ENCODE measurements at places on chromosomes 5 and 9.

DNA sequence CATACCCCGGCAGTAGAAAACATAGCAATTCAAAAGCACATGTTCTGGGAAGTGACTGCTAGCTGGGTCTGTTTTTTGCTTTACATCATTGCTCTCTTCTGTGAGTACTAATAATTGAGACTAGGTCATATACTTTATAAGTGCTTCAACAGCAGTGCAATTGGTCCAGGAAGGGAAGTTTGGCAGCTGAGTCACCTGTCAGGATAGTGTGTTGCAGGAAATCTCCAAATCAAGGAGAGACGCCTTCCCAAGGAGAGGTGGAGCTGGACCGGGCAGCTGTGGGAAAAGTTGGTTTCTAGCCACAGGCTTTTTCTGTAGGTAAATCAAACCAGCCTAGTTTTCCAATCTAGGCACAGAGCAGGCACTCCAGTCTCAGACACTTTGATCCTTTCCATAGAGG, 330.1 kb downstream of the ENC1 start:
- DNase-seq = peak; percentile 49

DNA sequence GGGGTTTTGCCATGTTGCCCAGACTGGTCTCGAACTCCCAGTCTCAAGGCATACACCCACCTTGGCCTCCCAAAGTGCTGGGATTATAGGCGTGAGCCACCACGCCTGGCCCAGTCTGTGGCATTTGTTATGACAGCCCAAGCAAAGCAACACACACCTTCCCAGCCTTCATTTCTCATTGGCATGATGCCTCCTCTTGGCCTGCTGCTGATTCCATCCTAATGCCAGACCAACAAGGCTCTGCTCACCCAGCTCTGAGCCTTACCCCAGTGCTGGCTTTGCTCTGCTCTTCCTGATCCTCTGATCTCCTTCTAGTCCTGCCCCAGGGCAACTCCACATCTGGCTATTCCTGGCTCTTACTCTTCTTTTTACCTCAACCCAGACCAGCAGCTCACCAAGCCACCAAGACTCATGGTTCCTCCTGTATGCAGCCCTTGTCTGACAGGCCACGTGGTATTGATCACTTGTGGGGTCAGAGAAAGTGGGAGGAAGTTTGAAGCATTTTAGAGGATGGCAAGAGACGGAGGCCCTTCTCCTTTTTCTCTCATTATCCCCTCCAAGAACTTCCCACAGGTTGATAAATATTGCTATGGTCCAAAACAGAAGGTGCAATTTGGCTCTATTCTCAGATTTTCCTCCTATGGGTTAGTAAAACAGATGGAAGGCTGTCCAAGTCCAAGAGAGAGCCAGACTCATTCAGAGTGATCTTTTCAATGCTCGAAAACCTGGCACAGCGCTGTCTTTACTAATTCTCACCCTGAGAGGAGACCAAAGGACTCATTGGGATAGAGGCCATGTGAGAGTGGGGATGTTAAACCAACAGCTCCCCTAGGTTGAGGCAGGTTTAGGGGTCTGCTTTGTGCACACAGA, 958 bp downstream of the CD180 start:
- no peak for DNase-seq

DNA sequence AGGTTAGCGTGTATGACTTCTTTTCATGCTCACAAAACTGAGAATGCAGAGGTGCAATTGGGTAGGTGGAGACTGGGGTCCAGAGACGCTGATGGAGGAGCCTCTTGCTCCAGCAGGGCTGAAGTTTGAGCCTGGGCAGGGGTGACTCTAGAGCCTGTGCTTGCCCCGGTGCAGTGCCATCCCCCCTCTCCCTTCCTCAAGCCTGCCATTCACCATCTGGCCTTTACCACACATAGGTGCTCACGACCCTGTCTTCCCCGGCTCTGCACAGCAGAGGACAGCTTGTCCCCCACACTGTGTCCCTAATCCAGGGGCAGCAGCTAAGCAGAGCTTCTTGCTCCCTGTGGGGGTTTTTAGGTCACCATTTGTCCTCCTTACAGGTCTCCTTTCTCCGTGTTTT, 86.5 kb downstream of the DAP start:
- no peak for DNase-seq

- DNase-seq = no peak
Measured at GRCh38 chr5:11777096-11777495, 127.2 kb downstream of the CTNND2 start.

DNA sequence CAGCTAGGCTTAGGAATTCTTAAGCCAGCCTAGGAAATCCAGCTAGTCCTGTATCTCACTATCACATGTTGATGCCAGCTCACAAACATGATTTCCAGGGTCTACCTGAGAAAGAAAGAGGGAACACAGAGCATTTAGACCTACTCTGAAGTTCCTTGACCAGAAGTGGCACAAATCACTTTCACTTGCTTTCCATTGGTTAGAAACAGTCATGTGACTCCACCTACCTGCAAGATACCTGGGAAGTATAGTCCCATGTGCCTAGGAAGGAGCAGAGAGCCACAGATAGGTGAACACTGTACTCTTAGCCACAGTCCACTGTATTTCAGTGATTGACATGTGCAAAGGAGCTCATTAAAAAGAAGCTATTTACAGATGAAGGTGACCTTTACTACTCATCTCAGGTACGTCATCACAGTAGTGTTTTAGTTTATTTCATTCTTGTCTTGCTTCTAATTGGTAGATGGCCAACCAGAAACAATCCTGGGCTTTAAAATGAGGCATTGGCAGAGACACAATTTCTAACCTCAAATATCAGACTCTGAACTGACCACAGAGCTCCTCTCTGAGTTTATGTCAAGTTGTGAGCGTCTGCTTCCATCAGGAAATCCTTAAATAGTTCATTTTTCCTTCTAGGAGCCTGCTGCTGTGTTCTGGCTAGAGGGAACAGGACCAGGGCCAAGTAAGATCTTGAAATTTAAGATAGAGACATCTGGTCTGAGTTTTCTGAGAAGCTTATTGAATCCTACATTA, 340.7 kb downstream of the TLE4 start:
- peak; percentile 2 for DNase-seq

DNA sequence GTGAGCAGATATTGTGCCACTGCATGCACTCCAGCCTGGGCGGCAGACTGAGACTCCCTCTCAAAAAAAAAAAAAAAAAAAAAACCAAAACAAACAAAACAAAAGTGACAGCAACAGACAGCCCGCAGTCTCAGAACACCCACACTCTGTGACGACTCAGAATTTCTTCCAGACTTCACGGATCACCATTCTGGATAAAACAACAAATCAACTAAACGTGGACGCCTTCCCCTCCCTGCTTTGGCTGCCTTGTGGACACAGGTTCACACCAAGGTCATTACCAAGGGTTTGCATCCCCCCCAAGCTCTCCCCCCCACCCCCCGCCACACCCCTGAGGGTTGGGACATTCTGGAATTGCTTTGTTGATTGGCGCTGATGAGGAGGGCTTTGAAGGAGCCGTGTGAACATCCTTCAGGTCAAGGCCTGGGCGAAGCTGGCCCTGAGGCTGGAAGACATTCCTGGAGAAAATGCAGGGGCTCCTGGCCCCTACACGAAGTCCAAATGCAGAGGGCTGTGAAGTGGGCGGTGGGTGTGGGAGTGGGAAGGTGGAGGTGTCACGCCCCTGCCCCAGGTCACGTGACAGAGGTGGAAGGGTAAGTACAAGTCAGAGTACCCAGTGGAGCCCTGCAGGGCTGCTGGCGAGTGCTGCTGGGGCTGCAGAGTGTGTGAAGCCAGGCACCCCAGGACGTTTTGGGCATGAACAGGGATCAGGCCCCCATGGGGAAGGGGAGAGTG, 10.1 kb downstream of the LCN10 start:
- no peak for DNase-seq

- DNase-seq = no peak
Measured at GRCh38 chr5:174636094-174636493, 88.3 kb upstream of the MSX2 start.

DNA sequence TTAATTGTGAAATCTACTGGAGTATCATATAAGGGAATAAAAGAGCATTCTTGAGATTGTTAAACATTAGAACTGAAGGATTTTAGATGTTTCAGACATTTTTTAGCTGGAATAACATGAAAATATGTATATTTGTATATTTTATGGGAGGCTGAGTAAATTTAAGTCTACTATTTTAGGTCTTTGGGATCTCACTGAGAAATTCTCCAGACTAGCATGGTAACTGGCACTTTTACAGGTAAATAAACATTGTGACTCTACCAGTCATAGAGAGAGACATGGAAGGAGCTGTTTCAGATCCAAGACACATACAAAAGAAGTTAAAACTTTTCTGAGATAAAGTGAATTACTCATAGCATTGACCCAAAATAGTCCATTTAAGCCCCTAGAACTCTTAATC, 59.4 kb downstream of the NDUFAF2 start:
- DNase-seq = no peak

- no peak for DNase-seq
Measured at GRCh38 chr5:55227664-55228430, 732 bp upstream of the MCIDAS start.

GRCh38 chr9:89655056-89655989, 50.5 kb downstream of the GADD45G start:
- peak; percentile 37 for DNase-seq

GRCh38 chr5:150853561-150853960, 7.2 kb downstream of the IRGM start:
- DNase-seq = no peak

DNA sequence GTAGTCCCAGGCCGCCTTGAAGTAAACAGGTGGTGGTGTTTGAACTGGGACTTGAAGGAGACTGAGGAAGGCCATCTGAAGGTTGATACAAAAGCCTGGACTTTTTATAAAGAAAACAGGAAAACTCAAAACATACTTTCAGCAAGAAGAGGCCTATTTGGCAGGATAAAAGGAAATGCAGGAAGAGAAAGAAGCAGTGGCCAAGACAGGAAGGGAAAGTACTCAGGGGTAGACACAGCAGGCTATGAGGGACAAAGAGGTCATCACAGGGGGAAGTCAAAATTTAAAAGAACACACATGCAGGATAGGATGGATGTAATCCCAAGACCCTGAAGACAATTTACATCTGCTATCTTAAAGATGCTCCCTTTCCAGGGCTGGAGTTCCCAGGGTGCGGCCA, 13.0 kb downstream of the TLE1 start:
- no peak for DNase-seq

DNA sequence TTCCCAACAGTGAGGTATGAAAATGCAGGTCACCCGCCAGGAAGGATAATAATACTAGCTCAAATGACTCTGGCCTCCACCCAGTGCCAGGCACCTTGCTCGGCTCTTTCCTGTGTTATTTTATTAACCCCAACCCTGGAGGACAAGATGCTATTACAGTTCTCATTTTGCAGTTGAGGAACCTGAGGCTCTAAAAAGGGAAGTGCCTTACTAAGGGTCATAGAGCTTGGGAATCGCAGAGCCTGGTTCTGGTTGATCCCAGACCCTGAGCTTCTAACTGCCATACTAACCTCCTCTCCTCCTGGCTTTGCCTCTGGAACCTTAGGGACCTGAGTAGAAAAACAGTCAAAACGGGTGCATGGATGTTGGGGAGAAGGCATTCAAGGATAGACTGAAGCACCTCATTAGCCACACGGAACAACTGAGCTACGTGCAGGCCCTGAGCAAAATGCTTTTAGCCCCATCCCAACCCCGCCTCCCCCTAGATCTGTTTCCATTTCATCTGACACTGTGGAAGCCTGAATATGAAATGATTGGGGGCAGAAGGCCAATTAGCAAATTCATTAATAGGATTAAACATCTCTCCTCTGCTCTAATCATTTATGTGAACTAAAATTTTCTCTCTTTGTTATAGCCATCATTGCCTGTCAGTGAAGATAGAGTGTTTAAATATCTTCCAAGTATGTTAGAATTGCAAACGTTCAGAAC, 7.9 kb downstream of the KCNIP1 start:
- DNase-seq = no peak

DNA sequence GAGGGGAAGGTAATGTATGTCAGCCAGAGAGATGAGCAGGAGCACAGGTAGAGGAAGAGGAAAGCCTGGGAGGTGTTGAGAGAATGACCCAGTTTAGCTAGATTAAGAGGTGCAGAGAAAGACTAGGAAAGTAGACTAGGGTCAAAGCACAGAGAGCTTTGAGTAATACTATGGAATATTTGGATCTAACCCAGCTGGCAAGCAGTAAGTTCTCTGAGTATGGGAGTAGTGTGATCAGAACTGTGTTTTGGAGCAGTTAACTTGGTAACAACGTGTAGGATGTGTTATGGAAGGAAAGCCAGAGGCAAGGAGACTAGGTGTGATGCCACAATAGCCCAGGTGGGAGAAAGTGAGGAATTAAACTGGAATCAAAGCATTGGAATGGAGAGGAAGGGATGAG, 84.9 kb upstream of the PTGER4 start:
- DNase-seq = peak; percentile 71

DNA sequence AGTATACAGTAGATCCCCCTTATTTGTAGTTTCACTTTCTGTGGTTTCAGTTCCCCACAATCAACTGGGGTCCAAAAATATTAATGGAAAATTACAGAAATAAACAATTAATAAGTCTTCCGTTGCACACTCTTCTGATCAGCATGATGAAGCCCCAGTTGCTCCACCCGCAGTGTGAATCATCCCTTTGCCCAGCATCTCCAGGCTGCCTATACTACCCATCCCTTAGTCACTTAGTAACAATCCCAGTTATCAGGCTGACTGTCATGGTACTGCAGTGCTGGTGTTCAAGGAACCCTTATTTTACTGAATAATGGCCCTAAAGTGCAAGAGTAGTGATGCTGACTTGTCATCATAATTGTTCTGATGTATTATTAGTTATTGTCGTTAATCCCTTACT, 28.9 kb downstream of the SHC3 start:
- peak; percentile 82 for DNase-seq

DNA sequence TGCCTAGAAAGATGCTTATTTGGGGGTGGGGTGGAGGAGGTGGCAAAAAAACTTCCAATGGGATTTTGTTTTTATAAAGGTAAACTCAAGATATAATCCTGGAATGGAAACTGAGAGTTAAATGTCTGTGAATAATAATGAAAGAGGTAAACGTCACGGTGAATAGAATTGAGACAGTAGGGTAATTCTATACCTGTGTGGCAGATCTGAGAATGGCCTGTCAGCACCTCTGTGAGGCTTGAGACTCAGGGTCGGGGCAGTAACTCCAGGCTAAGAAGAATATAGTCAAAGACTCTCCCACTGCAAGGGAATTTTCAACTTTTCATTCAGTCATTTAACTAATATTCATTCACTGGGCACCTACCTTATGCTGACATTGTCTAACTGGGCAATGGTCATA, 581.2 kb upstream of the ZNF608 start:
- no peak for DNase-seq

DNA sequence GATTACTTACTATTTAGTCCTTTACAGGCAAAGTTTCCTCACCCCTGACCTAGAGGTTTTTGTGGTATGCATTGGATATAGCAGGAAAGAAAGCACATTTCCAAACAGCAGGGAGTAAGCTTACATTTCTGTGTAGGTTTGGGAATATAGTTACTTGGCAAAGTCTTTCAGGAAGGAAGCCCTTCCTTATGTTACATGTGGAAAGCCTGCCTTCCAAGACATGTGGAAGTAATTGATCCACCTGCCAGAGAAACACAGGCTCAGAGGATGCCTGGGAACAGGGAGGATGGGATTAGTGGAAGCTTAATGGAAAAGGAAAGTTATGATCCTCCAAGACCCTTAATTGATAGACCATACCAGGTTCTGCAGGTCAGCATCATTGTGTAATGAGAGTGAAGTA, 87.3 kb upstream of the PPP1R2B start:
- DNase-seq = no peak

- no peak for DNase-seq
Measured at GRCh38 chr5:66702426-66702825, 106.2 kb downstream of the MAST4 start.

GRCh38 chr9:126984969-126985368, 70.4 kb downstream of the RALGPS1 start:
- DNase-seq = no peak

All from fibroblast of mammary gland (primary cell).